CD4-positive, alpha-beta T cell (primary cell): ENCODE measurements at places on chromosomes 12 and 14.

GRCh38 chr12:57844709-57845477, 1.6 kb downstream of the CTDSP2 start:
- DNase-seq, result peak; percentile 26

DNA sequence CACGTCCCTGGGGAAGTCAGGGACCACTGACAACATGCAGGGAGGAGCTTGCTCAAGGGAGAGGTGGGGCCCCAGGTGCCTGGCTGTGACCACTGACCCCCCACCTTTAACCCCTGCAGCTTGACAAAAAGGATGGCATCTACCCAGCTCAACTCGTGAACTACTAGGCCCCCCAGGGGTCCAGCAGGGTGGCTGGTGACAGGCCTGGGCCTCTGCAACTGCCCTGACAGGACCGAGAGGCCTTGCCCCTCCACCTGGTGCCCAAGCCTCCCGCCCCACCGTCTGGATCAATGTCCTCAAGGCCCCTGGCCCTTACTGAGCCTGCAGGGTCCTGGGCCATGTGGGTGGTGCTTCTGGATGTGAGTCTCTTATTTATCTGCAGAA, 26.3 kb downstream of the HIP1R start:
- DNase-seq, result no peak

DNA sequence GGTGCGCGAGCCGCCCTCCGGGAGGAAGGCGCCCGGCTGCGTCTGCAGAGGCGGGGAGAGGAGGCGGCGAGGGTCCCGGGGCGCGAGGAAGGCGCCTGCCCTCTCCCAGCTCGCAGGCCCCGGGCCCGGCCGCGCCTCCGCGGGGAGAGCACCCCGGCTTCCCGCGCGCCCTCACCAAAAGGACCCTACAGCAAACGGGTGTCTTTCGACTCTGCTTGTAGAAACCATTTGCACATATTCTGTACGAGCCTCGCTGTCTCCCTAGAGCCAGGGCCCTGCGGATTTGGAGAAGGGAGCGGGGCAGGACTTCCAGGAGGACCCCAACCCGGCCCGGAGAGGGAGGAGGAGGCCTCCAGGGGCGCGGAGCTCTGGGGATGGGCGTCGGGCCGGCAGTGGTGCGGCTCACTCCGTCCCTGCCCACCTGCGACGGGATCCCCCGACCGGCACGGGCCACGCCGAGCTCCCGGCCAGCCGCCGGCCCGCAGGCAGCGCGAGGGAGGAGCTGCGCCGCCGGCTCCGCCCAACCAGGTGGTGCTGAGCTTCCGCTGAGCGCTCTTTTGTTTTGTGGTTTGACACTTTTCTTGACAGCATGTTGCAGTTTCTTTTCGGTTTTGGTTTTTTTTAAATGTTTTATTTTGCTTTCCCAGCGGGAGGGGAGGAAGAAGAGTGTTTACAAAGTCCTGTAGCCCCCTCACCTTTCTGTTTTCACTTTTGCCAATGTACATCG, 103.3 kb upstream of the FKBP4 start:
- DNase-seq, result peak; percentile 28

- DNase-seq, result no peak
Observed at GRCh38 chr14:99720941-99721791, 37.1 kb downstream of the CYP46A1 start.

GRCh38 chr12:130480887-130481286, 143.2 kb downstream of the PIWIL1 start:
- DNase-seq, result no peak

GRCh38 chr14:61179061-61179690, 102.0 kb downstream of the TMEM30B start:
- no peak for DNase-seq

DNA sequence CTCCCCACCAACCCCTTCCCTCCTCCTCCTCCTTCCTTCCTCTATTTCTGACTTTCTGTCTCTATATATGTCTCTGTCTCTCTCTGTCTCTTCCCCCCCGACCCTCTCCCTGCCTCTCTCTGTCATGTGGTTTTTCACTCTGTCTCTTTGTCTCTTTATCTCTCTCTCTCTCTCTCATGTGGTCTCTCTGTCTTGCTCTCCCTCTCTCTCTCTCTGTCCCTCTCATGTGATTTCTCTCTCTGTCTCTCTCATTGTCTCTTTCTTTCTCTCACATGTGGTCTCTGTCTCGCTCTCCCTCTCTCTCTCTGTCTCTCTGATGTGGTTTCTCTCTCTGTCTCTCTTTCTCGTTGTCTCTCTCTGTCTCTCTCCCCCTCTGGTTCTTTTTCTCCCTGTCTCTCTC, 59.3 kb downstream of the PHETA1 start:
- no peak for DNase-seq

- DNase-seq, result no peak
Observed at GRCh38 chr14:80494769-80495168, 283.5 kb upstream of the DIO2 start.

GRCh38 chr12:93127582-93128331, 198.7 kb upstream of the EEA1 start:
- DNase-seq, result peak; percentile 36

GRCh38 chr12:121773011-121773777, 20.3 kb downstream of the RHOF start:
- DNase-seq, result peak; percentile 81

- peak; percentile 78 for DNase-seq
Observed at GRCh38 chr12:51393676-51394545, 2.7 kb upstream of the GALNT6 start.

GRCh38 chr14:75515629-75515996, 6.7 kb upstream of the BATF start:
- DNase-seq, result peak; percentile 10

- DNase-seq, result no peak
Observed at GRCh38 chr14:85528897-85529631, 880 bp upstream of the FLRT2 start.

DNA sequence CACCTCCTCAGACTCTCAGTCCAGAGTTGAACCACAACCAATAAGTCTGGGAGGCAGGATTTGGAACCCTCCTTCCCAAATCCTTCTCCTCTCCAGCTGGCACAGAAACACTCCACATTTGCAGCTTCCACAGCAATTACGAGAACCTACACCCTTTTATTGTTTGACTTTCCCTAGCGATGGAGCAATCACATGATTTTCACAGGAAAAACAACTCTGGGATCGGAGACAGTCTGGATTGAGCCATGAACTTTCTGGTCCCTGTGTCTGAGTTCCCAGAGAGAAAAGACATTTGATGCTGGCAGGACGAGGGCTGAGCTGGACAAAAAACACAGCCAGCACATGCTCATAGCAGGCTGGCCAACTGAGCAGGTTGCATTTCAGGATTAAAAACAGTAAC, 49.0 kb upstream of the STON2 start:
- DNase-seq, result no peak

DNA sequence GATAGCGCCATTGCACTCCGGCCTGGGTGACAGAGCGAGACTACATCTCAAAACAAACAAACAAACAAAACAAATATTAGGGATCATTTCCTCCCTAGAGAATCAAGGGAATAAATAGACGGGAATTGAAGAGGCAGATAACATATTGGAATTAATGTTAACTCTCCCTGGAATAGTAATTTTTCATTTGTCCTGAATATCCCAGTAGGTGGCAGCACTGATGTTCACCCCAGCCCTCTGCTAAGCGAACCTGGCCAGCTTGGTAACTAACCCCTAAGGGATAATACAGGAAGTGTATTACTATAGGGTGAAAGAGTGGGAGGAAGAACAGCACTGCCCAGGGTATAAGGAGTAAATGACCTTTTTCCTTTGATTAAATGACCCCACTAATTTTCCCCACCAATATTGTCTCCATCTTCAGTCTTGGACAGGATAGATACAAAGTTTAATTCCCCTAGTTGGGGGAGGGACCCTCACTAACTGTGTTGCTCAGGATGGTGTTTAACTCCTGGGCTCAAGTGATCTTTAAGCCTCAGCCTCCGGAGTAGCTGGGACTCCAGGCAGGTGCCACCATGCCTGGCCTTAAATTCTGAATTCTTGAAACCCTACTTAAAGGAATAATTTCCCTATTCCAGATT, 40.5 kb downstream of the SLC2A14 start:
- no peak for DNase-seq

GRCh38 chr12:2607881-2608607, 186.7 kb upstream of the FKBP4 start:
- no peak for DNase-seq

DNA sequence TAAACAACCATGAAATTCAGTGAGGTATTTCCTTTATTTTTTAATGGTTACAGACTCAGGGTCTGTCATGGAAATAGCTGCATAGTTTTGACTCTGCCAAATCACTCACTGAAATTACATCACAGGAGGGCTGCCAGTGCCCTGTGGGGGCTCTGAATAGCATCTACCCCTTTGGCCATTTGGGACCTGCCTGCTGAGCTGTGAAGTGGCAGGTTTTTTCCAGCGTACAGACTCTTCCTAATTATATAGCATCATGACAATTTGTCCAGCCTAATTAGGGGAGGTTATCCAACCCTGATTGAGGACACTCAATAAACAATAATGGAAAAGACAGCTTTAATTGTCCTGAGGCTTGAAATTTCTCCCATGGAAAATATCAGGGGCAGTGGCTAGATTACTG, 1.8 kb upstream of the COCH start:
- DNase-seq, result no peak

DNA sequence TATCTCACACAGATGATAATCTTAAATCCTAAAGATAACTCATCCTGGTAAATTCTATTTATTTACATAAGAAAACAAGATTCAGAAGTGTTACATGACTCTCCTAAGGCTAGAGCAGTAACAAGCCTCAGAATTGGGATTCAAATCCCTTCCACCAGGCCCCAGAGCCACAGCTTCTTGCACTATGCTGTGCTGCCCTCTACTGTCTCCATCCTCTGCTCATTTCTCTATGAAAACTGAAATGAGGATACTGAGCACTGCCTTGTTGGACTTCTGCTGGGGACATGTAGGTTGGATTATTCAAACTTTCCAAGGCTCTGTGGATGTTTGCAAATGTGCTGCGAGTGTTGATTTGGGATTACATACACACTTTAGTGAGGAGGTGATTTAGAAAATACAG, 23.5 kb upstream of the C12orf50 start:
- no peak for DNase-seq

DNA sequence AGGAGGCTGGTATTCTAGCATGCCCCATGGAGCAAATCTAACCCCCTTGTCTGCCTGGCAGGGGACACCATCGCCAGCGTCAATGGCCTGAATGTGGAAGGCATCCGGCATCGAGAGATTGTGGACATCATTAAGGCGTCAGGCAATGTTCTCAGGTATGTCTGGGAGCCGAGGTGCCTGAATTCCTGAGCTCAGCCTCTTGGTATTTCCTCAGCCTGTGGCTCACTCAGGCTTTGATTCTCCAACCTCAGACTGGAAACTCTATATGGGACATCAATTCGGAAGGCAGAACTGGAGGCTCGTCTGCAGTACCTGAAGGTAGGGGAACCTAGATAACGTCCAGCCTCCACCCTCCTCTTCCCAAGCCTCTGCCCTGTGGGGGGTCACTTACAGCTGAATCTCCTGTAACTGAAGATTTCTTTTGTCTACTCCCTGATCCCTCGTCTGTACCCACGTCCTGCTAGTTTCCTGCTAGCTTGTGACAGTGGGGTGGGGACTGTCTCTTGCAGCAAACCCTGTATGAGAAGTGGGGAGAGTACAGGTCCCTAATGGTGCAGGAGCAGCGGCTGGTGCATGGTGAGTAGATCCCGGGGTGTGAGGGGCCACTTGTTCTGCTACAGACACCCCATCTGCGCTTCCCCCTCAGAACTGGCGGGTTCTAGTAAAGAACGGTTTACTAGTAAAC, 7.0 kb downstream of the TAMALIN start:
- DNase-seq, result no peak

DNA sequence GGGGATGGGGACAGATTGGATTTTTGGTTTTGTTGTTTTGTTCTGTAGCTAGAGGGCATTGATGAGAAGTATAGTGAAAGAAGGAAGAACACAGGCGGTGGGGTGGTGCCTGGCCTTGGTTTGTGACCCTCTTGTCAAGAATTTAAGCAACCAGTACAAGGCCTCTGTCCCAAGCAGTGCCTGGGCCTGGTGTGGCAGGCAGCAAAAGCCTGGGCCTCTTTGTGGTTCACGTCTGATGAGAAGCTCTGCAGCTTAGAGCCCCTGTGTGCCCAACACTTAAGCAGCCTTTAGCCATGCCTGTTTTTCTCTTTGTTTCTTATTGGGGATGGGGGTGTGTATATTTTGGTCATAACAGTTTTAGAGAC, 98.0 kb downstream of the PPP2R5C start:
- no peak for DNase-seq

GRCh38 chr12:114371250-114371649, 34.7 kb downstream of the TBX5 start:
- DNase-seq, result no peak

- no peak for DNase-seq
Observed at GRCh38 chr14:56846970-56847930, 37.0 kb upstream of the OTX2 start.

DNA sequence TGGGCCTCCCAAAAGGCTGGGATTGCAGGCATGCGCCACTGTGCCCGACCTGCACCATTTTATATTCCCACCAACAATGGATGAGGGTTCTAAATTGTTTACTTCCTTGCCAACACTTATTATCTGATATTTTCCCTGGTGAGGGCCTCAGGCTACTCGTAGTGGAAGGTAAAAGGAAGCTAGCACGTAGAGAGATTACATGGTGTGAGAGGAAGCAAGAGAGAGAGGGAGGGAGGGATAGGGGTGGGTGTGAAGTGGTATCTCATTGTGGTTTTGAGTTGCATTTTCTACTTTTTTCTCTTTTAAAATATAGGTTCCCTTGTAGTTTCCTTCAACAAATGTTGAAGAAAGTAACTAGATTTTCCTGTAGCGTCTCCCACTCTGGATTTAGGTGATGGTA, 30.9 kb downstream of the MYO1H start:
- no peak for DNase-seq

GRCh38 chr14:57060276-57060955, 208.3 kb downstream of the EXOC5 start:
- no peak for DNase-seq

DNA sequence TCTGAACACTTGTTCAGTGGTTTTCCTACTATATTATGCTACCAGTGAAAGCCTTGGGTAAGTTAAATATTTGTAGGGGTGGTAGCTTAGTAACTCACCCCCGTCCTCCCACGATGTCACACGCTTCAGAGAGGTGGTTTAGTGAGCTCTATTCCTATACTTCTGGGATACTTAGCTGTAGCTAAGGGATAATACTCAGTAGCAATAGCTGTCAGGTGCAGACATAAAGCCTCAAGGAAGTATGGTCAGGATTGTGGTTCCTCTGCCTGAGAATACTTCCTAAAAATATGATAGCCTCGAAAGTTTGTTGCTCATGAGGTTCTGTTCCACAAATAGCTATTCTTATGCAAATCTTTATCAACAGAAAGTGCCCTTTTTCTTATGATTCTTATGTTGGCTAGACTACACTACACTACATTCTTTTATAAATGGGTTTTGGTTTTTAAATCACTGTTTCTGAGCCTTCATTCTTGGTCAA, 11.9 kb downstream of the DLST start:
- no peak for DNase-seq

GRCh38 chr14:64804754-64805260, 74.9 kb downstream of the SPTB start:
- DNase-seq, result no peak

DNA sequence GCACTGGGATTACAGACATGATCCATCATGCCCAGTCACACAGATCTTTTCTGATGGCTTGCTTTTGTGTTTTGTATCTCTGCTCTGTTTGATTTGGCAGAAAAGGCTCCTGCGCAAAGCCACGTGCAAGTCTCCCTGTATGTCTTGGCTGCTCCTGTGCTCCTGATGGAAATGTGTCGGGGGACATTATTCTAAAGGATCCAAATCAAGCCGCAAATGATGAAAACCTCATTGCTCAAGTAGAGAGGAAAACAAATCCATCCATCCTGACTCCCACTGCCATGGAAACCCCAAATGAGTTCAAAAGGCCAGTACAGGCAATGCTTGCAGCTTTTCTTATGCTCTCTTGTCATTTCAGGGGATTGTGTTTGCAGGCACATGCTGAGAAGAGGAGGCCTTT, 93.8 kb downstream of the NDUFA12 start:
- no peak for DNase-seq
